GM23338 (cell line): ENCODE measurements at places on chromosomes 1 and 21. TPM values are rescaled to one million over a fixed set of nuclear protein-coding genes. Genes with fewer than 3 reads are reported as not detected.

Gene FAAP20
- 54.3 and 79.1 TPM in 2 replicates for total RNA-seq

DNA sequence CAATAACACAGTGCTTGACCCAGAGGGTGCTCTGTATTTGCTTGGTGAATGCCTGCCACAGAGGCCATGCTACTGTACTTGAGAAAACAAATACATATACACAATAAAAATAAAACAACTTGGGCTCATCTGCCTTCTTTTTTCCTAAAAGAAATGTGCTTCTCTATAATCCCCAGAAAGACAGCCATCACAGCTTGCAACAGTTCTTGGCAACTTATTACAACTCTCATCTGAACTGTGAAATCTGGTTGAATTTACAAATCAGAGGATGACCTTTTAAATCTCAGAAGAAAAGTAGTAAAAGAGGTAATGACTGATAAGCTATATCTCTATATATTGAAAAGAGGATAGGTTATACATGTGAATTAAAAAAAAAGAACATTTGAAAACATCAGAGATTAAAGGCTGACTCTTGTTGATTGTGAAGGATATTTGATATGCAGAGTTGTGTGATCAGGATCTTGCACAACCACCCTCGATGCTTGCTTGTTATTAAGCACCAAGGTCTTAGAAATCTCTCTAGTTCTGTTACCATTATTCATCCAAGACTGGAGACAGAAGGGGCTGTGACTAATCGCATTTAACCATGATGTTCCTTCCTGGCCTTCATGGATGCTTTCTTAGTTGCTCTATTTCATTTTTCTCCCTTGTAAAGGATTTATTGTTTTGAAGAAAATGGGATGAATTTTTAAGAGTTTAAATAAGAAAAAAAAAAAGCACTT, 213.4 kb downstream of the APP start:
- H3K27me3 ChIP-seq, result no peaks in the 10 kb centered on the region
- H3K4me1 ChIP-seq, result peaks cover 27% of the 10 kb centered on the region
- H3K27ac ChIP-seq, result no peak overlapping the region
- no peak for DNase-seq
- H3K4me3 ChIP-seq, result no peak overlapping the region
- peaks cover 26% of the 10 kb centered on the region for H3K36me3 ChIP-seq

DNA sequence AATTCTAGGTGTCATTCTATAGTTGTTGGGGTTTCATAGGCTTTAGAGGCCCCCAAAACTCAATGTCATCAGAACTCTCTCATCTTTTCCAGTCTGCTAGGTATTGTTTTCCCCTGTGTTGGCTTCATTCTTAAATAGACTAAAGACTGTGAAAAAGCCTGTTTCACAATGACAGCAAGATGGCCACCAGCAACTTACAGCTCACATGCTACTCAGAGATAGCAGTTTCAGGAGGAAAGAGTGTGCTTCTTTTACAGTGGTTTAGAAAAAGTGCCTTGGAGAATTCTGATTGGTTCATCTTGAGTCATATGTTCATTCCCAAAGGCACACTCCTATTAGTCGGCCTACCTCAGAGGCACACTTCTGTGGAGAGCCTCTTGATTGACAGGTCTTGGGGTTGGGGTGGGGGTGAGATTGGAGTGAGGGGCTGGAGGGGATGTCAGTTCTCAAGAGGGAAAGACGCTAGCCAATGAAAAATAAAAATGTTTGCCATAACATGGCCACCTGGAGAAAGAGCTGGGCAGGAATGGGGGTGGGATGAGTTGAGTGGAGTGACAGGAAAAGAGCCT, 8.5 kb downstream of the IL23R start:
- no peaks in the 10 kb centered on the region for H3K4me1 ChIP-seq
- H3K4me3 ChIP-seq, result no peak overlapping the region
- DNase-seq, result no peak
- H3K27me3 ChIP-seq, result no peaks in the 10 kb centered on the region

GRCh38 chr1:163162381-163162914, 40.3 kb downstream of the RGS5 start:
- no peak for DNase-seq
- no peaks in the 10 kb centered on the region for H3K27me3 ChIP-seq
- no peak overlapping the region for H3K27ac ChIP-seq
- no peaks in the 10 kb centered on the region for H3K36me3 ChIP-seq
- no peak overlapping the region for H3K4me3 ChIP-seq
- H3K4me1 ChIP-seq, result peaks cover 14% of the 10 kb centered on the region

DNA sequence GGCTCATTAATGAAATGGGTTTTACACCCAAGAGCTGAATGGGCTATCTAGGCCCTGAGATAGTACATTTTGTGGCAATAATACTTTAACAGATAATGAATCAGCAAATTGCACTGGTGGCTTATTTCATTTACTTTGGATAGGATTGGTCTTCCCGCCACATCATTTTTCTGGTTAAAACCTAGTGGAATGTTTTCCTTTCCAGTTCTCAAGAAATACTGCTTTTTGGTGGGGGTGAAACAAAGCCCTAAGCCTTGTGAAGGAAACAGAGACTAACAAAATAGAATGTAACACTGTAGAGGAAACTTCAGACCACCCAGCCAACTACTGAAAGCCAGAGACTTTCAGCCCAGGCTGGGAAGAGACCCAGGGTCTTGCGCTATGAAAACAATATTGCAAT, 172.2 kb downstream of the HHIPL2 start:
- H3K27ac ChIP-seq, result no peak overlapping the region
- no peaks in the 10 kb centered on the region for H3K27me3 ChIP-seq
- no peak overlapping the region for H3K4me3 ChIP-seq
- no peak for DNase-seq
- no peaks in the 10 kb centered on the region for H3K36me3 ChIP-seq

Gene CFAP107
- total RNA-seq, result 0.07 TPM in 1 of 2 replicates, not detected in the other

Gene CDKN2C
- not detected in 2 replicates for total RNA-seq

Gene RGS16
- total RNA-seq, result 15.4 and 18.2 TPM in 2 replicates

Gene TP73
- total RNA-seq, result 1.8 and 3.4 TPM in 2 replicates

DNA sequence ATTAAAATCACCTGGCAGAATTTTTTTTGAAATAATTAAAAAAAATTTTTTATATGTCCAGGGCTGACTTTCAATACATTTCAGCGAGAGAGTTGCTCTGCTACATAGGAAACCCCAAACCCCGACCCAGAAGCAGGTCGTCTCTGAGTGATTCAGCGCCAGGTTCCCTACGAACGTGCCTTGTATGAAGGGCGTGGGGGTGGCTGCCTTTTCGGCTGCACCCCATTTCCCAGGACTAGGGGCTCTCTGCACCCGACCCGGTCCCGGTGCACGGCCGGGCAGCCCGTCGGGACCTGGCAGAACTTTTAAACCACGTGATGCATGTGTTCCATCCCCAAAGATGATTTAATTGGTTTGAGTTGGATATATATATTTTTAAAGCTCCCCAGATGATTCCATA, 15.8 kb upstream of the SCYL3 start:
- no peak overlapping the region for H3K4me3 ChIP-seq
- no peaks in the 10 kb centered on the region for H3K27me3 ChIP-seq
- no peak for DNase-seq
- H3K36me3 ChIP-seq, result no peaks in the 10 kb centered on the region

Gene KCNK1
- total RNA-seq, result 11.8 and 12.7 TPM in 2 replicates

GRCh38 chr1:221776495-221777301, 34.8 kb upstream of the DUSP10 start:
- no peak overlapping the region for H3K4me3 ChIP-seq
- no peaks in the 10 kb centered on the region for H3K4me1 ChIP-seq
- H3K36me3 ChIP-seq, result no peaks in the 10 kb centered on the region
- no peak for DNase-seq
- no peaks in the 10 kb centered on the region for H3K27me3 ChIP-seq

- H3K4me1 ChIP-seq, result no peaks in the 10 kb centered on the region
- DNase-seq, result peak; percentile 18
- no peak overlapping the region for H3K4me3 ChIP-seq
- no peaks in the 10 kb centered on the region for H3K36me3 ChIP-seq
- no peak overlapping the region for H3K27ac ChIP-seq
Measured at GRCh38 chr21:36210779-36211659, 54.4 kb downstream of the DOP1B start.

GRCh38 chr1:147109762-147110161, 62.5 kb downstream of the PRKAB2 start:
- H3K27me3 ChIP-seq, result no peaks in the 10 kb centered on the region
- no peak overlapping the region for H3K27ac ChIP-seq
- H3K4me3 ChIP-seq, result no peak overlapping the region
- no peaks in the 10 kb centered on the region for H3K36me3 ChIP-seq
- no peaks in the 10 kb centered on the region for H3K4me1 ChIP-seq
- no peak for DNase-seq

GRCh38 chr1:3481836-3482375, 27.4 kb downstream of the ARHGEF16 start:
- no peak overlapping the region for H3K4me3 ChIP-seq
- H3K27ac ChIP-seq, result no peak overlapping the region
- H3K36me3 ChIP-seq, result no peaks in the 10 kb centered on the region
- DNase-seq, result no peak
- H3K27me3 ChIP-seq, result no peaks in the 10 kb centered on the region

- no peak overlapping the region for H3K4me3 ChIP-seq
- DNase-seq, result no peak
- no peak overlapping the region for H3K27ac ChIP-seq
- peaks cover 11% of the 10 kb centered on the region; the same call in 1 of the 2 replicates for H3K4me1 ChIP-seq
Measured at GRCh38 chr1:165595246-165595938, 35.6 kb upstream of the MGST3 start.

Gene LRIF1
- total RNA-seq, result 31.5 and 32.6 TPM in 2 replicates

Gene BTG2
- 7.8 and 9.1 TPM in 2 replicates for total RNA-seq

- H3K27ac ChIP-seq, result no peak overlapping the region
- H3K36me3 ChIP-seq, result no peaks in the 10 kb centered on the region
- H3K27me3 ChIP-seq, result peaks cover 64% of the 10 kb centered on the region
Measured at GRCh38 chr1:226734611-226735153, 4.4 kb downstream of the ITPKB start.

DNA sequence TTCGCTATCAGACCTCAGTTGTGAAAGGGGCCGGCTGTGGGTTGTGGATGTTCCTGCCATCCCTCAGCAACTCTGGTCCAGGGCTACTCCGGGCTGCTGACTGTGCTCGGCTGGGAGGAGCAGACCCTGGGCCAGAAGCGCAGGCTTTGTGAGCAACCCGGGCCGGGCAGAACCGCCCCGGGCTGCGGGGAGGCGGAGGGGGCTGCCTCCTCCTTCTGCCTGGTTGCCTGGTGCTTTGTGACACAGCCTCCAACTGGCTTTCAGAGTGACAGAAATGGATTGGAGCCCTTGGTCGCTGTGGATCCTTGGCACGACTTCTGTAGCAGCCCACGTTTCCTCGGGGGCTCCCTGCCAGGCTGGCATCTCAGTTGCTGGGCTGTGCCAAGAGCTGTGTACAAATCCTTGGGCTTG, 10.0 kb downstream of the DRAXIN start:
- H3K27me3 ChIP-seq, result no peaks in the 10 kb centered on the region
- H3K4me1 ChIP-seq, result peaks cover 46% of the 10 kb centered on the region
- DNase-seq, result no peak
- 0 out of 2 replicates have a peak overlapping the region, but pooled peaks have one; percentile 31 for H3K4me3 ChIP-seq
- no peaks in the 10 kb centered on the region; the same call in 1 of the 2 replicates for H3K36me3 ChIP-seq

DNA sequence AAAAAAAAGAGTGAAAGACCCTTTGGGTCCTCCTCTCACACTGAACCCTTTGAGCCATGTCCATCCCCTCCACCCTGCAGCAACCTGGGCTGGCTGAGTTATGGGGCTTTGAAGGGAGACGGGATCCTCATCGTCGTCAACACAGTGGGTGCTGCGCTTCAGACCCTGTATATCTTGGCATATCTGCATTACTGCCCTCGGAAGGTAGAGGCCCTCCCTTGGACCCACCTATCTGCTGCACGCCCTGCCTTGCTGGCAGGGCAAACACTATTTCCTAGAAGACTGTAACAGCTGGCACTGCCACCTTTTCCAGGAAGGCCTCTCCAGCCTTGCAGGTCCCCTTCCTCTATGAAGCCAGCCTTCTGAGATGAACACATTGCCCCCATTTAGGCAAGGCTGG, 1.1 kb downstream of the SLC50A1 start:
- peaks cover 5% of the 10 kb centered on the region for H3K27me3 ChIP-seq
- H3K4me3 ChIP-seq, result peak overlapping the region; percentile 82
- peaks cover 16% of the 10 kb centered on the region for H3K4me1 ChIP-seq
- no peaks in the 10 kb centered on the region for H3K36me3 ChIP-seq

Gene NR5A2
- 8.8 and 13.1 TPM in 2 replicates for total RNA-seq
